ENCODE measurements at places on chromosomes 11 and 22.
A peak's percentile ranks its signal among the peaks of the same experiment; 100 is the strongest.

DNA sequence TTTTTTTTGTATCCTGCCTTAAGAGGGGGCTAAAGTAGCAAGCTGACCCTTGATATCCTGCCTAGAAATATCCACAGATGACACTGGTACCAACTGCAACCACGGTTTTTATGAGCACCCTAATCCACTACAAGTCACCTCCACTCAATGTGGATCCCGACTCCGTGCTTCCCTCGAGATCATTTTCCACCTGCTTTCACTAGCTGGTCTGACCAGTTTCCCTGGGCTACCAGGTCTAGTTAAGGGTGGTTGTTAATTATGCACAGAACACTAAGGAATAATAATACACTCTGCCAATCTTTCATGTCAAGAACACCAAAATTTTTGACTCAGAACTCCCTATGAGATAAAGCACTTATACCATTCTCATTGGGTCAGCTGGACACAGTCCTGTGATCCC, 82.3 kb downstream of the ABTB2 start:
- H3K36me3 ChIP-seq = no peaks in the 10 kb centered on the region
- H3K27ac ChIP-seq = peak overlapping the region; percentile 77
- H3K4me1 ChIP-seq = peaks cover 3% of the 10 kb centered on the region
- DNase-seq = no peak

- H3K36me3 ChIP-seq = no peaks in the 10 kb centered on the region
- no peak for DNase-seq
- H3K4me1 ChIP-seq = no peaks in the 10 kb centered on the region
These were observed 1464.8 kb downstream of the BRD1 start for GRCh38 chr22:48362721-48363404.

DNA sequence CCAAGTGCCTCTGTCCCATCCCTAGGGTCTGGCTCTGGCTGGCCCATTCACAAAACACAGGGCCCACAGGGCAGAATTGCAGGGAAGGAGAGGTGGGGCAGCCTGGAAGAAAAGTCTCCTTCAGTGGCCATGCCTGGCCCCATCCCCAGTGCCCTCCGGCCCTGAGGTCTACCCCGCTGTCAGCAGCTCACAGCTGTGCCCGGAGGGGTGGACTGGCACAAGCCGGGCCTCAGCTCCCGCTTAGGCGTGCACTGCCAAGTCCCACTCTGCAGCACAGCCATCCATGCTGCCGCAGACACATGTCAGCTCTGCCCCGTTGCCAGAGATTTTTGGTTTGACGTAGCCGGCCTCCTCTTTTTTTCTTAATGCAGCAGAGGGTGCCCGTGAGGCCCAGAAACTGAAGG, 3.9 kb upstream of the SCN2B start:
- no peaks in the 10 kb centered on the region for H3K27me3 ChIP-seq
- DNase-seq = peak; percentile 37
- H3K27ac ChIP-seq = no peak overlapping the region
- no peak overlapping the region for H3K4me3 ChIP-seq
- no peaks in the 10 kb centered on the region for H3K36me3 ChIP-seq

DNA sequence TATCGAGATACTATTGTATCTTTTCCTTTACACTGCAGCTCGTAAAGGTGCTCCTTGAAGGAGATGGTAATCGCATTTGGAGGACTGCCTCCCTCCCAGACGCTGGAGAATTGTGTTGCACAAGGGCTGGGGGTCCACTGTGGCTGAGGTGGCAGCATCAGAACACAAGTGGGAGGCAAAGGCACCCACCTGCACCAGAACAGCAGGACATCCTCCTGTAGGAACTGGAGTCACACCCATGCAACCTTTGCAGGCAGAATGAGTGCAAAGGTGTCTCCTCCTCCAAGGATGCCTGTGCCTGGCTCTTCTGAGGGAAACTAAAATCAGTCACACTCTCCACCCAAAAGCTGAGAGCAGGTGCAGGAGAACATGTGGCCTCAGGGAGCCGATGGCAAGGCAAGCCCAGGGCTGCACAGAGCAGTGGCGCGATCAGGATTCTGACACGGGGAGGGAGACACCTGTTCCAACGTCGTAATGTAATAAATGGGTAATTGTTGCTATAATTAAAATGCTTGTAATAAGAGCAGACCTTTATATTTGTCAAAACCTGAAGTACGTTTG, 1501.4 kb downstream of the TBC1D22A start:
- no peaks in the 10 kb centered on the region for H3K4me1 ChIP-seq
- H3K27me3 ChIP-seq = peaks cover 6% of the 10 kb centered on the region
- no peaks in the 10 kb centered on the region for H3K36me3 ChIP-seq
- H3K4me3 ChIP-seq = no peak overlapping the region
- H3K27ac ChIP-seq = no peak overlapping the region
- no peak for DNase-seq

All from prostate gland (tissue), 2 donors.